Upper lobe of right lung (tissue), 1 donor: ENCODE measurements at places on chromosomes 4 and X. TPM values are rescaled to one million over a fixed set of nuclear protein-coding genes. Genes with fewer than 3 reads are reported as not detected.

DNA sequence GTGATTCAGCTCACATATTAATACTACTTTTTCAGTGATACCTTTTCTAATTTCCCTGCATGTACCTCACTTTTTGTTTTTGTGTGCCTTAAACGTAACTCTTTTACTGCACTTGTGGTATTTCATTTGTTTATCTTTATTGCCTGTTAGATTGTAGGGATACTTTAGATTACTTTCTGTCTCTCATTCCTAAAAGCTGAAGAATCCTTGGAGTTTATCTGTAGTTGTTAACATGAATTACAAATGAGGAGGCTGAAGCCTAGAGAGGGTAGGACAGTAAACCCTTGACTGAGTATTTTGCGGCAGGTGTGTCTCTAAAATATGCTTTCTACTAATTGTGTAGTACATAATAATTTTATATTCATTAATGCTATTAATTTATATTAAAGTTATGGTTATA lies 34.9 kb downstream of the BMP2K start:
- DNase-seq, result no peak

GRCh38 chrX:57772637-57773036 lies 92.6 kb upstream of the NLRP2B start:
- no peak for DNase-seq

NUDT10 gene
- not detected for total RNA-seq

CT83 gene
- not detected for total RNA-seq

SYN1 gene
- total RNA-seq, result 0.75 TPM

DNA sequence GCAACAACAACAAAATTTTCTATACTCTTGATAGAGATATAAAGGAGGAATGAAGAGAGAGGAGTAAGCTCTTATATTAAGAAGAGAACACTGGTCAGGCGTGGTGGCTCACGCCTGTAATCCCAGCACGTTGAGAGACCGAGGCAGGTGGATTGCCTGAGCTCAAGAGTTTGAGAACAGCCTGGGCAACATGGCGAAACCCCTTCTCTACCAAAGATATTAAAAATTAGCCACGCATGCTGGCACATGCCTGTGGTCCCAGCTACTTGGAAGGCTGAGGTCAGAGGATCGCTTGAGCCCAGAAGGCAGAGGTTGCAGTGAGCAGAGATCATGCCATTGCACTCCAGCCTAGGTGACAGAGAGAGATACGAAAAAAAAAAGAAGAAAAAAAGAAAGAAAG lies 102.4 kb downstream of the TEX11 start:
- DNase-seq, result no peak

DNA sequence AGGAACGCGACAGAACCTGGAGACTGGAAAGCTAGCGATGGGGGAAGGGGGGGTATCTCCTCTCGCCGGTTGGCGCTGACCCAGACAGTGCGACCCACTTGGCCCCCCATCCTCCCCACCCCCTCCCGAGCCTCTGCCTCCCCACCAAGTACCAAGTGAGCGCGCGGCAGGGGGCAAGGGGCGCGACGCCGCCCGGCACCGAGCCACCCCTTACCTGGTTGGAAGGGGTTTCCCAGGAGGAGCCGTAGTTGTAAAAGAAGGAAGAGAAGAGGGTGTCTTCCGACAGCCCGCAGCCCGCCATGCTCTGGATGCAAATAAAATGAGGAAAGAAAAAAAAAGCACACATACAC lies 112.2 kb downstream of the DHX15 start:
- no peak for DNase-seq

MAML3 gene
- total RNA-seq, result 13.1 TPM

DNA sequence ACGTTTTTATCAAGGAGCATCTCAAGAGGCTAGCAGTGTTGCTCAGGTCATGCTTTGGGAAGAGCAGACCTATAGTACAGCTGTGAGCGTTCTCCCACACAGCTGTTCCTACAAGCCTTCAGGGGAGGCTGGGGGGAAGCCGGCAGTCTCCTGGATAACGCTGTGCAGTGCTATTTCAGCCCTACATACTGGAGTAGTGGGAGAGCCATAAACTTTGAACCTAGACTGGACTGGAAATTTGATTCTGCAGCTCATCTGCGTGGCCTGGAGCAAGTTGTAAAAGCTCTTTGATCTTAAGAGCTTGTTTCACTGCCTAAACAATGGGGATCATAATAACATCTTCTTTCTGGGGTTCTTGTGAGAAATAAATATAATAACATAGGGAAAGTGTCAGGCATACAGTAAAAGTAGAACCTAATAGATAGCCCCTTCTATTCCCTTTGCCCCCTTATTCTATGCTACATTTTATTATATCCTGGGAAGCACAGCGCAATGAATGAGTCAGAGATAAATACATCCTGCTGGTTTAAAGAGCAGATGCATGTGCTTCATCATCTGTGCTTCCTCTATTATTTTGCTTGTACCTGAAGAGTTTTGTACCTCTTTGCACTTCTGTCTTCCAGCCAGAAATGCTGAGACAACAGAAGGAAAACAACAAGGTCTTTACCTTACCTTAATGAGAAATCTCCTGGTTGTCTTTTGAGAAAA lies 14.7 kb upstream of the AMBN start:
- DNase-seq, result no peak

LAGE3 gene
- total RNA-seq, result 15.1 TPM

SFRP2 gene
- 12.5 TPM for total RNA-seq

- DNase-seq, result no peak
Observed at GRCh38 chr4:153181293-153181692, 22.9 kb upstream of the TRIM2 start.

GRCh38 chrX:28135378-28136047 lies 154.3 kb upstream of the DCAF8L1 start:
- no peak for DNase-seq

SSX2B gene
- not detected for total RNA-seq

- no peak for DNase-seq
Observed at GRCh38 chr4:83751336-83751949, 215.5 kb downstream of the GPAT3 start.

GRCh38 chr4:47612116-47613023 lies 127.3 kb downstream of the ATP10D start:
- DNase-seq, result no peak

FOXR2 gene
- not detected for total RNA-seq

GRCh38 chr4:163087805-163088204 lies 78.9 kb downstream of the NAF1 start:
- DNase-seq, result no peak

FAM156B gene
- 11.9 TPM for total RNA-seq

DNA sequence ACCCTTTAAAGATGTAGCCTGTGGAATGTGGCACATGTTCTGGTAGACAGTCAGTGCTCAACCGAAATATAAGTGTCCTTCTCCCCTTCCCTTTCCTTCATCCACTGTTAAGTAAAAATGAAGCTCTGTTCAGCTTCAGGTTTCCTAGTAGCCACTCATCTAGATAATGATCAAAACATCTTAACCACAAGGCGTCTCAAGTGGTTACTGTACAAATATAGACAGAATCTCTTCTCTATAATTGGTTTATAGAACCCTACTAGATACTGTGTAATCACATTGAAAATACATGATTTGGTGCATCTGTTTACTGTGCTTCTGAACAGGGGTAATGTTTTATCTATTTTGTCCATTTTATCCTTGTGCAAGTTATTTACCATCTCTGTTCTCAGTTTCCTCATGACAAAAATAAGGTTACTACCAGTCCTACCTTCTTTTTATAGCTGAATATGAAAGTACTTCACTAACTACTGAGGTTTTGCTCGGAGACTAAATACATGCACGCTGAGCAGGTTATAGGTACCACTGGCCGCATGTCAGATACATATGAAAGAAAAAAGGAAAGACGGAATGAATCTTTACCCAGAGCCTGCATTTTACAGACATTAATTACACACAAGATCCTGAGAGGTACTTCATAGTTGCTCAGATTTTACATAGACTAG lies 20.3 kb upstream of the SLC25A4 start:
- no peak for DNase-seq

DNA sequence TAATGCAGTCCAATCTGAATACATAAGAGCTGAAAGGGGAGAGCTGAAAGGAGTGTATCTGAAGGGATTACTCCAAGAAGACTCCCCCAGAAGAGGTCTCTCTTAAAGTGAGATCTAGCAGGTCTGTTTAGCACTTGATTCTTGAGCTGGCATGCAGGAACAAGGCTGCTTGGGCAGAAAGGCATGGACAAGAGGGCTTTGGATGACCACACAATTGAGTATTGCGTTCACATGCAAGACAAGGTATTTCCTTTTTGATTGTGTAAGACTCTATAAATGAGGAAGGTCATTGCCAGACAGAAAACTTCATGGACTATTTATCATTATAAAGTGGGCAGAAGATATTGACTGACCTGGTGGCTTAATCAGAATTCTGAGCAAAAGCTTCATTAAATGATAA lies 145.5 kb upstream of the AFF2 start:
- DNase-seq, result no peak

DNA sequence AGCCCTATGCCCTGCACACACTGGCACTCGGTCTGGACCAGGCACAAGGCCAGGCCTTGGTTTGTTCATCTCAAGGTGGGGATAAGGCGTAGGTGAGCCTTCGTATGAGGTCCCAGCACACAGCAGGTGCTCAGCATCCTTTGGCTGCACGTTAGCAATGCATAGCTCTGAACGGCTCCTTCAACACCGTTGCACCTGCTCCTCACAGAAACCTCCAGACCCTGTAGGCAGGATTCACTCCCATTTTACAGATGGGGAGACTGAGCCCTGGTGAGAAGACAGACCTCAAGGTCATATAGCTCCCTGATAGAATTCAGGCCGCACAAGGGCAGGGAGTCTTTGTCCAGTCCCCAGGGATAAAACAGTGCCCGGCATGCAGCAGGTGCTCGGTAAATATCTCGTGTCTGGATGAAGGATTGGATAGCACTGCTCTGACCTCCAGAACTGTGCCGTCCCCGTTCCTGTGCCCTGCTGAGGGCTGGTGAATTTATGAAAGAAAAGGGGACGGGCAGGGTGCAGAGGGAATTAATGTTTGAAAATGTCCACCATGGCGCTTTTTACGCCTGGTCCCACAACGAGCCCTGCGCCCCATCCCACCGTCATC lies 2.4 kb downstream of the PPP2R2C start:
- no peak for DNase-seq

DNA sequence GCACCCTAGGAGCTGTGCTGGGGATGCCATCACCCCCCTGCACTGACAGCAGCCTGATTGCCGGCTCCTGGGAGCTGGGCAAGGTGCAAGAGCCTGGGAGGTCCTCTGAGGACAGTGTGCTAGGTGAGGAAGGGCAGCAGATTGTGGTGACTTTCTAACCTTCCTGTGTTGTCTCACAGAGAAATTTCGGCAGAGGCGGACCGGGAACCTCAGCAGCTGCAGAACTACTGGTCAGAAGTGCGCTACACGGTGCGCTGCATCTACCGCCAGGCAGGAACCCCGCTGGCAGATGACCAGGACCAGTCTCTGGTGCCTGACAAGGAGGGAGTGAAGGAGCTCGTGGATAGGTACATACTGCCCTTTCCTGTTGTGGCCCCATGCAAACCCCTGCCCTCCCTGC lies 89.8 kb downstream of the FAM193A start:
- DNase-seq, result peak; percentile 43

GRCh38 chrX:19684311-19684710 lies 169.0 kb upstream of the MAP3K15 start:
- DNase-seq, result no peak

P2RY4 gene
- total RNA-seq, result 0.23 TPM

DNA sequence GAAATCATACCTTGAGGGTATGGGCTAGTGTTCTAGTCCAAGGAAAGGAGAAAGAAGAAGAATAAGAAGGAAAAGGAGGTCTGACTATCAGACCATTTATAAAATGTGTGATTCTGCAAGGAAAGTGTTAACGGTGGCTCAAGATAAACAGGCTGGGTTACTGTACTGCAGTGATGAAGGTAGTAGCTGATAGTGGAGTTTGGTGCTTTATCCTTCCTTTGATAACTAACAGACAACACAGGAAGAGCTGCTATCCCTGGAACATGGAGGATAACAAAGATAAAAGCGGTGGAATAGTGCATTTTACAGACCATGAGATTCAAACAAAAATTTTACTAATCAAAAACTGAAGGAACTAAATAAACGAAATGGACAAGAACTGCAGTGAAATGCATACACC lies 2.6 kb downstream of the UNC5C start:
- DNase-seq, result no peak

EREG gene
- total RNA-seq, result 0.69 TPM

- peak; percentile 86 for DNase-seq
Observed at GRCh38 chrX:20442597-20442996, 175.9 kb upstream of the RPS6KA3 start.

DNA sequence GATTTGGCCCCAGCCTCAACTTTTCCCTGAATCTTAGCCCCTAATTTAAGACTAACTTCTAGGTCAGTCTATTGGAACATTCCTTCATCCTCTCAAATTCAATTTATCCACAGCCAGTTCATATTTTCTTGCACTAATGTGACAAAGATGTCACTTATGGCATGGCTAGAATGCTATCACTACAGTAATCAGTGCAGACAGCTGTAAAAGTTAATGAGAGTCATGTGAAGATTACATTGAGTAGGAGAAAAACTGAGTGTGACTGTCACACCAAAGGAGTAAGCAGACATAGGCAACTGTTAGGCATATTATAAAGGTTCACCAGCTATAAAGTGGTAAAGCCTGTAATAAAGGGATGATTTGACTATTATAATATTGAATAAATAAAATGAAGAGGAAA lies 42.6 kb downstream of the GABRG1 start:
- no peak for DNase-seq

- DNase-seq, result no peak
Observed at GRCh38 chr4:86563416-86563815, 30.7 kb upstream of the PTPN13 start.

- DNase-seq, result no peak
Observed at GRCh38 chr4:187665086-187665485, 330.5 kb upstream of the ZFP42 start.

DNA sequence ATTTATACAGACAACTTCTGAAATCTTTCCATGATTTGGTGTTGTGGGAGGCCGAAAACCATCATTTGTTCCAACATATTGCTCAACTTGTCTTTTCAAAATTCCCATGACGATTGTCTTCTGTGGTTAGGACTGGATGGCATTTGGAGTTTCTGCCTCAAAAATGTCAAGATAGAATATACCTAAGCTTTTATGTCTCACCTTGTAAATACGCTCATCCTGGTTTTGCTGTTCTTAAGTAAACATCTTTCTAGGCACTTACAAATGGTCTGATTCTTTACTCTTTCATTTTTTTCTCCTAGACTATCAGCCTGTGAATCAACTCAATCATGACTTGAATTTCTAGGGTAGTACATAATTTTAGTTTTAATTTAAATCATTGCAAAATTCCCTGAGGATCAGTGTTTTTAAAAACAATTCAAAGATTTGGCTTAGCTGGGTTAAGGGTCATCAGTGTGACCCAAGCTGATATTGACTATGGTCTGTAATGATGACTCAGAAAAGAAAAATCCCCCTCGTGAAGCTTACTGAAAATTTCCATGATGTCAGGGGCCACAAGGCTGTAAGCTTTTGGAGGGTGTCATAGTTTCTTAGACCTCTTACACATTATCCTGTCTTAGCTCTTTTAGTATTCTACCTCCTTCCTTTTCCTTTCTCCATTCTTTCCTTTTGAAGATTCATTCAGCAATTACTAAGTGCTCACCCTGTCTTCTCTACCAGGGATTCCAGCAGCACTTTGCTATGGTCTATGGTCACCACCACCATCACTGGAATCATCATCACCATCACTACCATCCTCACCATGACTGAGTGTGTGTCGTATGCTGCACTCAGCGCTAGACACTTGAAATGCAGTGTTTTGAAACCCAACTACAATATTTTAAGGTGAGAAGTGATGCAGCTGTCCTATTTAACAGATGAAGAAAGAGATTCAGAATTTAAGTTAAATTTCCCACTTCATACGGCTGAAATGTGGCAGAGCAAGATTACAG lies 124.4 kb downstream of the CPE start:
- no peak for DNase-seq

GRCh38 chrX:147899379-147900114 lies 12.2 kb upstream of the FMR1 start:
- no peak for DNase-seq
